Activated CD4-positive, alpha-beta T cell treated with anti-CD3 and anti-CD28 coated beads, Interleukin-2, amount 50 U/mL, for 4 hours (primary cell): ENCODE measurements at places on chromosomes 5 and 9.

GRCh38 chr5:8391911-8392310, 523.0 kb downstream of the MTRR start:
- no peak for DNase-seq

GRCh38 chr9:106893088-106893487, 30.1 kb downstream of the ZNF462 start:
- no peak for DNase-seq

GRCh38 chr5:119418606-119419100, 33.6 kb upstream of the HSD17B4 start:
- no peak for DNase-seq

DNA sequence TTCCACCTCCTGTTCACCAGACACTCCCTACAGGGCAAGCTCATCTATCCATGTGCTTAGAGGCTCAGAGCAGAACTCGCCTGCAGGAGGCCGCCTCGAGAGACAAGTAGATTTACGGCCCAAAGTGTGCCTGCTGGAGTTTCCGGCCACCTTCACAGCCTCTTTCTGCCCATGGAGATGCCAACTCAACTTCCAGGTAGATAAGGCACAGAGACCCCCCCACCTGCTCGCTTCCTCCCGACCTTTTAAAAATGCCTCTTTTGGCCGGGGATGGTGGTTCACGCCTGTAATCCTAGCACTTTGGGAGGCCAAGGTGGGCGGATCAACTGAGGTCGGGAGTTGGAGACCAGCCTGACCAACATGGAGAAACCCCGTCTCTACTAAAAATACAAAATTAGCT, 46.6 kb downstream of the EXD3 start:
- no peak for DNase-seq

DNA sequence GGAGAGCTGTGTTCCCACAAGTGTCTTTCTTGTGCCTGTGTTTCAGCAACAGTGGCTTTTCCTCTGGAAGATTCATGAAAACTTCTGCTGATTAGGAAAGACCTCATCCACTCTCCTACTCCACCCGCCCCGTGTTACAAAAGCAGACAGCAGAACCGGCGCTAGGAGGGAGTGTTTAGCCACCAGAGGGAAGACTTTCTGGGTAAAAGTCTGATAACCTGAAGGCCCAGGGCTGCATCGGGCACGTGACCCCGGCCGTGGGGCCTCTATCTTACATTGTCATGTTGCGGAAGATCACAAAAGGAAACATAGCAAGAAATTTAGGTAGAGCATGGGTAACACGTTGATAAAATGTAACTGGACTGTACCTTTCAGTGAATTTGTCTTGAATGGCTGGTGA, 32.0 kb upstream of the DMRT2 start:
- DNase-seq, result no peak
